ENCODE measurements at places on chromosomes 6 and 20.

- DNase-seq = no peak
Measured at GRCh38 chr6:108720827-108721226, 127.4 kb upstream of the ARMC2 start.

- DNase-seq = no peak
Measured at GRCh38 chr6:10883312-10884244, 1.7 kb upstream of the GCM2 start.

GRCh38 chr6:108302386-108302785, 7.5 kb downstream of the AFG1L start:
- no peak for DNase-seq

GRCh38 chr6:11473008-11473740, 64.4 kb upstream of the TMEM170B start:
- no peak for DNase-seq

GRCh38 chr20:57262784-57263609, 3.4 kb downstream of the BMP7 start:
- DNase-seq = no peak

GRCh38 chr6:10248378-10248843, 166.5 kb downstream of the TFAP2A start:
- no peak for DNase-seq

DNA sequence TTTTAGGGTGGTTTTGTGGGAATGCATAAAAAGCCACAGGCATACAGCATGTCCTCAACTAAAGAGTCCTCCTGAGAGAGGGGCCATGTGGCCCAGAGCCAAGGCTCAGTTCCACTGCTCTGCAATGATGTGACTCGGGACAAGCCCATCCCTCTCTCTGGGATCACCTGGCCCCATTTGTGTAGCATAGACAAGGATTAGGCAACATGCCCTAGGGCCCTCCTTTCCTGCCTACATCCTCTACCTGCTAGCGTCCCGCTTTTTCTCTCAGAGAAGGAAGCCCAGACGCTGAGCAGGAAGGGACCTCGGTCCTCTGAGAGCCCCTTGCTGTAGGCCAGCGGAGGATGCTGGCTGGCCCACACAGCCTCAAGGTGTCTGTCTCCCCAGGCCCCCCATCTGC, 8.8 kb downstream of the TGM2 start:
- no peak for DNase-seq

DNA sequence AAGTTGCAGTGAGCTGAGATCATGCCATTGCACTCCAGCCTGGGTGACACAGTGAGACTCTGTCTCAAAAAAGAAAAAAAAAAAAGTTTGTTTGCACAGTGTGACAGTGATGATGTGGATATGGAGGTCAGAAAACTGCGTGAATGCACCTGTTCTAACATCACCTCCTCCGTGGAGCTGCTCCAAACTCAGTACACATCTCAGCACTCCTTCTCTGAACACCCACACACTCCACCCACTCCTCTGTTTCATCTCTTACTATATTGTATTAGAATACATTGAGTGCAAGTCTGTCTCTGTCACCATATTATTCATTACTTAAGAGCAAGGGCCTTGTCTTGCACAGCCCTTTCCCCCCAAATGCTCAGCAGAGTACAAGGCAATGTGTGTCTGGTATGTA, 51.5 kb upstream of the ENPP4 start:
- no peak for DNase-seq

DNA sequence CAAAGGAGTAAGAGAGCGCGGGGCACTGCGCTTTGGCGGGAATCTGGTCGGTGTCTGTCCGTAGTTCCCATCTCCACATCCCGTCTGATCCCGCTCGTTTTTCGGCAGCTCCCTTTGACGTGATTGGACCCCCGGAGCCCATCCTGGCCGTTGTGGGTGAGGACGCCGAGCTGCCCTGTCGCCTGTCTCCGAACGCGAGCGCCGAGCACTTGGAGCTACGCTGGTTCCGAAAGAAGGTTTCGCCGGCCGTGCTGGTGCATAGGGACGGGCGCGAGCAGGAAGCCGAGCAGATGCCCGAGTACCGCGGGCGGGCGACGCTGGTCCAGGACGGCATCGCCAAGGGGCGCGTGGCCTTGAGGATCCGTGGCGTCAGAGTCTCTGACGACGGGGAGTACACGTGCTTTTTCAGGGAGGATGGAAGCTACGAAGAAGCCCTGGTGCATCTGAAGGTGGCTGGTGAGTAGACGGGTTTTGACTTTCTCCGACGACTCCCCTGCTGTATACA, 1.4 kb downstream of the BTN1A1 start:
- no peak for DNase-seq

- no peak for DNase-seq
Measured at GRCh38 chr6:131167773-131168172, 32.5 kb downstream of the AKAP7 start.

- peak; percentile 61 for DNase-seq
Measured at GRCh38 chr6:43143235-43144128, 27.6 kb upstream of the SRF start.

DNA sequence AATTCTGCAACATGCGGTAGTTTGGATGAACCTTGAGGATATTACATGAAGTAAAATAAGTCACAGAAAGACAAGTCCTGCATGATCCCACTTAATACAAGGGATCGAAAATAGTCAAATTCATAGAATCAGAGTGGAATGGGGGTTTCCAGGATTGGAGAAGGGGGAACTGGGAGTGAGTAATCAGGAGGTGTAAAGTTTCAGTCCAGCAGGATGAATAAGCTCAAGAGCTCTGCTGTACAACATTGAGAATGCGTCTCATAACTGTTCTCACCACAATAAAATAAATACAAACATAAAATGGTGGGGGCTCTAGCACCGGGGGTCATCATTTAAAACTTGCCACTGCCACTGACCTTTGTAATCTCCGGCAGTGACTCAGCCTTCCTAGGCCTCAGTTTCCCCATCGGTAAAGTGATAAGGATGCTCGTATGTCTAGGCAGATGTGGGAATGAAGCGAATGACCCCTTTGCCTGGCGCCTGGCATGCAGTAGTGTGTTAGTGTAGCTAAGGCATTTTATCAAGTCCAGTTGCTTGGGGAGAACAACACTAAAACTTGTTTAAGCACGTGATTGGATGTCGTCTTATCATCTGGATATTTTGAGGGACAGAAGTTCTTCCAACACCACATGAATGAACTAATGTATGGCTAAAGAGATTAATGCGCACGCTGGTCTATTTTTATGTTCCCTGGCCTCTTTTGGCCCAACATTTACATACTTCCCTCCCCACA, 421.1 kb downstream of the QKI start:
- DNase-seq = no peak

GRCh38 chr20:38450412-38450975, 15.4 kb upstream of the SNHG17 start:
- DNase-seq = no peak

DNA sequence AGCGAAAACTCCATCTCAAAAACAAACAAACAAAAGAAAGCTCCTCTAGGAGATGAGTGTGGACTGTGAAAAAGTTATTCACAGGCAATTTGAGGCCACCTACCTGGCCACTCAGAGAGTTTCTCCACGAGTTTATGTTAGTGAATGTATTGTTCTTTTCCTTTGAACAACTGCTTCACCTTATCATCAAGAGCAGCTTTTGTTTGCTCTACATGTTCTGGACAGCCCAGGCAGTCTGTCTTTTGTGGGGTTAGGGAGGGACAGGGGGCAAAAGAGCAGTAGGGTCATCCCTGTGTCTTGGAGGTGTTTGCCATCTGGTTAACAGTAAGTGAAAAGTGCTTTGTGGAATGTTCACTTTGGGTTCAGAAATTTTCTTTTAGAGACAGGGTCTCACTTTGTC, 8.0 kb downstream of the CASS4 start:
- DNase-seq = no peak

DNA sequence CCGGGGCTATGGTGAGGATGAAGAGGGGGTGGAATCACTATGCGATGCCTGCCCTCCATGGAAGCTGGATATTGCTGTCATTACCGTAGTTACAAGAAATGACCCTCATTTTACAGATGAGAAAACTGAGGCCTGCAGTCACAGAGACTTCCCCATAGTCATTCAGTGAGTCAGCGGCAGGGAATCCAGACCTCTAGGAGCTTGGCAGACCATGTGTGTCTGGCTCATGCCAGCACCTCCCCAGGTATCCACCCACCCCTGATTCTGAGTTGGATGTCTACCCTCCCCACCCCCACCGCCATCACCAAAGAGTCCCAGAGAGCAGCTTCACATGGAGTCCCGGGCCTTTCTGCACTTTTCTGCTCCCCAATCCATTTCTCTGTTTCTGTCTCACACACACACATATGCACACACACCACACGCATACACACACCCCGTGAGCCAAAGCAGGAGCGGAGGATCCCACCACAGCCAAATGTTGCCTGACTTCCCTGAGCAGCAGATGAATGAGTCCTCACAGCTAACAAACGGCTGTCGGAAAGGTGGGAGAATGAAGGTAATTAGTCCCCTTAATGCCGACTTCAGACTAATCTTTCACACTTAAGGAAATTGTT, 24.8 kb downstream of the CDH22 start:
- no peak for DNase-seq
